ENCODE measurements at places on chromosomes 13 and 19. TPM values are rescaled to one million over a fixed set of nuclear protein-coding genes. Genes with fewer than 3 reads are reported as not detected.

POU4F1 gene
- 0.85 TPM for total RNA-seq

DNA sequence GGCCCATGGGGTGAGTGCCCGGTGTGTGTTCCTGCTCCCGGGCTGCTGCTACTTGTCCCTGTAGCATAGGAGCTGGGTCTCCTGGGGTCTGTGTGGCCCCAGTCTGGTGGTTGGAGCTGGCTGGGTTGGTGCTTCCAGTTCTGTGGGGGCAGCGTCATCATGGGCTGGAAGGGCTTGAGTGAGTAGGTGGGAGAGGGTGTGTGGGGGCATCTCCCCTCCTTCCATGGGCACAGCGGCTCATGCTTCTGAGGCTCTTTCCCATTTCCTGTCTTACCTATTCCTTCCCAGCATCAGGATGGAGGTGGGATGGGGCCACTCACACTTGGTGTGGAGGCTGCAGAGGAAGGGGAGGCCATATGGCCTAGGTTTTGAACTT, 8.0 kb upstream of the EPN1 start:
- DNase-seq, result no peak

- peak; percentile 39 for DNase-seq
Measured at GRCh38 chr19:56637976-56638555, 4.9 kb upstream of the SMIM17 start.

DNA sequence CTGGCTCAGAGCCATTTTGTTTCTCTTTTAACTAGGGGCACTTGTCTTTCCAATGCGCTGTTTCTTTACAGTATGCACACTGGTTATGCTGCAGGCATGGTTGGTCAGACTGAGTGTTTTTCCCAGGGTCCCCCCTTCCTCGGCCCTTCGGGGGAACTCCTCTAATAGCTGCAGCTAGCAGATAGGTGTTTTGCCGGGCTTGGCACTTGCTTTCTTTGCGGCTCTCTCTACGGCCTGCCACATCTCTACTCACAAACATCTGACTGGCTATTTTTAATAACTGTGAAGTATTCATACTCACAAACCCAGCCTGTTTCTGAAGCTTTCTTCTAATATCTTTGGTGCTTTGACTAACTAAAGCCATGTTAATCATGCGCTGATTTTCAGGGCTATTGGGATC, 89.4 kb downstream of the SLC25A15 start:
- DNase-seq, result no peak

GRCh38 chr13:42696191-42696590, 85.2 kb upstream of the FAM216B start:
- no peak for DNase-seq

- no peak for DNase-seq
Measured at GRCh38 chr13:79314652-79315051, 91.4 kb downstream of the RBM26 start.

NANOS3 gene
- total RNA-seq, result not detected

- DNase-seq, result no peak
Measured at GRCh38 chr13:112325920-112326645, 50.1 kb upstream of the SPACA7 start.

MEX3D gene
- 11.6 TPM for total RNA-seq

GNG7 gene
- 3.2 TPM for total RNA-seq

CGB8 gene
- not detected for total RNA-seq

SIGLEC5 gene
- not detected for total RNA-seq

TBXA2R gene
- 0.27 TPM for total RNA-seq

KDELR1 gene
- total RNA-seq, result 97.9 TPM

- no peak for DNase-seq
Measured at GRCh38 chr13:54368387-54368786, 1339.8 kb downstream of the OLFM4 start.

PODNL1 gene
- not detected for total RNA-seq

- no peak for DNase-seq
Measured at GRCh38 chr13:37225414-37226070, 120.1 kb upstream of the CSNK1A1L start.

FGF9 gene
- 0.03 TPM for total RNA-seq

- DNase-seq, result peak; percentile 68
Measured at GRCh38 chr19:44643605-44644401, at the start of gene PVR. Gene PVR, plus strand, starts transcription at chr19:44643910. Its CDS starts 187 bp downstream, at chr19:44644097.

DNA sequence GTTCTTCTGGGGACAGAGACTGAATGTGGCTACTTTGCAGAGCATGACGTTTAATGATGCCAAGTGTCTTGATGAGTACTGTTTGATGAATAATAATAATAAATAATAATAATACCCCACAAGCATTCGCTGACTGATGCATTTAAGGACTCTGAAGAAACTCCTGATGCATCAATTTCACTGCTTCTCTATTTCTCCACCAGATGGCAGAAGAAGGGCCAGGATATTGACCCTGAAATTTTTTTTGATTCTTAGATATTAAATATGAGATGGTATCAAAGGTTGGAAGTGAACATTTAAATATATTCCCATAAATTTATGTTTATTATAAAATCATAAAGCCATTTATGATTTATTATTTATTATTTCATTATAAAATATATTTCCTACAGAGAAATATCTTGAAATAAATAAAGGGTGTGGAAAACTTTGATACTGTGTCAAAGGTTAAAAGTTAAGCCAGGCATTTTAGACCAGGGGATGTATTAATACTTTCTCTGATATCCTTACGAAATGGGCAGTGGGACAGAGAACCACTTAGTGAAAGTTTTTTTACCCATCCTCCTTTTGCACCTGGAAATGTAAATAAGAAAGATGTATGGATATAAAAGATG, 170.9 kb downstream of the LACC1 start:
- DNase-seq, result peak; percentile 65

TRAPPC6A gene
- 22.1 TPM for total RNA-seq

DNA sequence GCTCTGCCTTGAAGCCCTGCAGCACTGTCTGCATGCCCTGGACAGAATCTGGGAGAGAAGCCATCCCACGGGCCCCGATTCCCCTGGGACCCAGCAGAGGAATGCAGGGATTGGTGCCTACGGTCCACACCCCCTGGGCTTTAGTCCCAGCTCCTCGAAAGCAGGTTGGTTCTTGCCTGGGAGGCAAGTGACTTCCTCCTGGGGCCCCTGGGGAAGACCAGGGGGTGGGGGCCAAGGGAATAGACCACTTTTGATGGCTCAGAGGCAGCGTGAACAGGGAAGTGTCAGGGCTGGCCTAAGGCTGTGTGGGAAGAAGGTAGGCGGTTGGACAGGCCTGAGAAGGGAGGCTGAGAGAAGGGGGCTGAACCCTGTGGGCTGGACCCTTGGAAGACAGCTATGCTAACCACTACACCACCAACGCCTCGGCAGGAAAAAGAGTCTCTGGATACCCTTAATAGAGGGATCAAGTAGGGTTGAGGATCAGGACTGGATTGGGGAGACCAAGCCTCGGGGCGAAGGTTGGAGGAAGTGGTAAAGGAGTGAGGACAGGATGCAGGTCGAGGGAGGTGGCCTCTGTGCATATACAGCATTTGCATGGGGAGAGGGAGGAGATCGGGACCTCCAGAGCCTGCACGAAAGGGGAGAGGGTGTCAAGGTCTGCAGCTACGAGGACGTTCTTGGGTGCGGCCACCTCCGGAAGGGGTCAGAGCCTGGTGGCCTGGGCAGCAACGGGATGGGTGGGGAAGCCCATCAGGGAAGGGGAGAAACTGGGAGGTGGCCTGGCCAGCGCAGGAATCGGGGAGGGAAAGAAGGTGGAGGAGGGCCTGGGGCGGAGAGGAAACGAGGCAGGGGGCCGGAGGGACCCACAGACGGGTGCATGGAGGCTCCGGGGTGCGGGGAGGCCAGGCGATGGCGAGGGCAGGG, 709 bp downstream of the DPP9 start:
- peak; percentile 39 for DNase-seq

FAM216B gene
- total RNA-seq, result not detected

DNA sequence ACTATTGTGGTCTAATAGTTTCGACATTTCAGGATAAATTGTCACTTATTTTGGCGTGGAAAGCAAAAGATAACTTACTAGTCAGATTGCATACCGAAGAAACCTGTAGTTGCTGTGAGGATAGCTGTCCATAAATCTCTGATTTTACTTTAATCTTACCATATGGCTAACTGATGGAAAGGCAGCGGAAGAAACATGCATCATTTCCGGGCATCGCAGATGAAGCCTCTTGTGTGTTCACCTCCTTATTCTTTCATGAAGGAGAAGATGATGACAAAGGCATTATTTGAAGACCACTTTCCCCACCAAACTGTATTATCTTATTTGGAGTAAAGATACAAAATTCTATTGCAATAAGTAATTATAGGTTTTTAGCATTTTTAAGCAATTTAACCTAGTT, 763.6 kb upstream of the SLITRK6 start:
- no peak for DNase-seq

RXFP2 gene
- not detected for total RNA-seq

GRCh38 chr19:45340232-45340898, at the start of gene KLC3:
Gene KLC3, plus strand, starts transcription at chr19:45340750. Its CDS starts 4,792 bp downstream, at chr19:45345542.
- no peak for DNase-seq

GRCh38 chr13:40514802-40515201, 151.6 kb downstream of the FOXO1 start:
- DNase-seq, result no peak

GRCh38 chr13:93227878-93228642, 1.5 kb downstream of the GPC6 start:
- peak; percentile 78 for DNase-seq

DNA sequence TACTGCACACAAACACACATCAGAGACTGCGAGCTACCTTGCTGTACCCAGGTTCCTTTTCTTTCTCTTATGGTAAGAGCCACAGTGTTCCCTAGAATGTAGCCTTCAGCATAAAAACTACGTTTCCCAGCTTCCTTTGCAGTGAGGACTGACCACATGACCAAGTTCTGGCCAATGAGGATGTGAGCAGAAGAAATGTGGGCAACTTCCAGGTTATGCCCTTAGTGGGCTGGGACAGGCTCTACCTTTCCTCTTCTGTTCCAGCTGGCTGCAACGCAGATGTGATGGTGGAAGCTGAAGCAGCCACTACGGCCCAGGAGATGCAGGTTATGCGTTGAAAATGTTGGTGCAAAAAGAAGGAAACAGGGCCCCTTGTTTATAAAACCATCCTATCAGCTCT, 27.5 kb downstream of the VRK3 start:
- DNase-seq, result peak; percentile 81

- DNase-seq, result no peak
Measured at GRCh38 chr19:28640506-28640905, 572.4 kb downstream of the UQCRFS1 start.

- no peak for DNase-seq
Measured at GRCh38 chr19:7250951-7251350, 43.3 kb downstream of the INSR start.

- DNase-seq, result no peak
Measured at GRCh38 chr13:40549500-40550094, 116.8 kb downstream of the FOXO1 start.

DHDH gene
- total RNA-seq, result 0.45 TPM

ANGPTL8 gene
- total RNA-seq, result not detected

GRCh38 chr13:48210178-48210577, 22.8 kb upstream of the ITM2B start:
- no peak for DNase-seq

KIR3DL1 gene
- total RNA-seq, result not detected

ATG4D gene
- 35.2 TPM for total RNA-seq

GRCh38 chr13:39196965-39197646, 158.8 kb downstream of the NHLRC3 start:
- DNase-seq, result no peak

DNA sequence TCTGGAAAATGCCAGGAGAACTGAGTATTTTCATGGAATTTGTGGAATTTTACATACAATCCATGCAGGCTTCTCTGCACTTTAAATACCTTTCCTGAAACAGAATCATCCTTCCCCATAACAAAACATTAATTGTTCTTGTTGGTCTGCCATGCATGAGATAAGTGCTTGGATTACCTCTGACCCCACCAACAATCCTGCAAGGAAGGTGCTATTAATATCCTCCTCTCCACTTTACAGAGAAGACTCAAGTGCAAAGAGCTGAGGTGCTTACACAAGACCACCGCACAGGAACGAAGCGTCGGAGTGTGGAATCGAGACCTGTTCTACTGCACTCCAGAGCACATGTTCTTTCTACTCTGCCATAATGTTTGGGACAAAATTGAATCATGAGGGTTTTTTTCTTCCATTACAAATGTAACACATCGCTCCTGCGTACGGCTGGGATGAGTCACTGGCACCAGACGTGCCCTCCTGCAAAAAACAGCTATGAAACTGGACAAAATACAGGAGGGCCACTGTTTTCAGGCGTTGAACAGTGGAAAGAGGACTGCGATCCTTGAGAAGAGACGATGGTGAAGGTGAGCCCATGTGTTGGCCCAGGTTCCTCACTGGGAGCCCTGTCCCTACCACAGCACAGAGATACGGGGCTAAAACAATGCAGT, 12.9 kb upstream of the LRRC4B start:
- peak; percentile 85 for DNase-seq

ZNF320 gene
- total RNA-seq, result 9.9 TPM

DNA sequence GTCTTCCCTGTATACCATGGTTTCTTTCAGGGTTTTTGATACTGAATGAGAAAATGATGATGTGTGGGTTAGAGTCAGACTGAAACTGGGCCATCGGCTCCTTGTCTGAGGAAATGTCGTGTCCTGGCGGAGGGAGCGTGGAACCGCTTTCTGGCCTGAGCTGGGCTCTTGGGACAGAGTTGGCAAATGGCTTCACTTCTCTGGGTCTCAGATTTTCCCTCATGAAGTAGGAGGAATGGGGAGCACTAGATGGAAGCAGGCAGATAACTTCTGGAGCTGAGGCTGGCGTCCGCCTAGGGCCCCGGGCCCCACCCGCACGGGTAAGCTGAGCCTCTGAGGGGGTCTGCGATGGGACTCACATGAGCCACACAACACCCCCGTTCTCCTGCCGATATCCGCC, 133.3 kb upstream of the WASF3 start:
- DNase-seq, result no peak

GRCh38 chr13:34358811-34359513, 541.0 kb downstream of the RFC3 start:
- DNase-seq, result no peak

DNA sequence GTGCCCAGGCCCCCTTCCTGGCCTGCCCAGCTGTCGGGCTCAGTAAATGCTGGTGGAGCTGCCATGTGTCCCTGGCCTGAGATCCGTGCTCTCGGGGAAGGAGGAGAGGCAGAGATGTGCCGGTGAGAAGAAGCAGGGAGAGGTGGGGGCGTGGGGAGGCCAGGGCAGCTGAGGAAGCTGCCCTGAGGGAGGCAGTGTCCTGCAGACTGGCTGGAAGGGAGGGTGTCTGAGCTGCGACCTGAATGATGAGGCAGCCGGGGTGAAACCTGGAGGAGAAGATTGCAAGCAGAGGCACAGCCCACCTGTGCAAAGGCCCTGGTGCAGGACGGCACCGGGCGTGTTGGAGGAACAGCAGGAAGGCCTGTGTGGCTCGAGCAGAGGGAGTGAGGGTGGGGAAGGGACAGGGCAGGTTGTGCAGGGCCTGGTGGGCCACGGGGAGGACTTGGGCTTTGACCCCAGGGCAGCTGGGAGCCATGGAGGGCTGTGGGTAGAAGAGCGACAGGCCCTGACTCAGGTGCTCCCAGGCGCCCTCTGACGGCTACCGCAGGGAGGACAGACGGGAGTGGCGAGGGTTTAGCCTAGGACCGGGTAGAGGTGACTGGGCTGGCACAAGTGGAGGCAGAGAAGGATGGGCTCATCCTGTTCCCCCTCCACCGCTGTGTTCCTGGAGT, 14.0 kb upstream of the CELF5 start:
- peak; percentile 44 for DNase-seq

Data from SK-MEL-5 (cell line).